ENCODE measurements at places on chromosomes 6 and 20.

- peaks cover 7% of the 10 kb centered on the region for H3K4me1 ChIP-seq
- no peaks in the 10 kb centered on the region for H3K27me3 ChIP-seq
- H3K4me3 ChIP-seq: peak overlapping the region; percentile 100
- peak; percentile 76 for DNase-seq
- H3K27ac ChIP-seq: no peak overlapping the region
- H3K36me3 ChIP-seq: peaks cover 7% of the 10 kb centered on the region
Observed at GRCh38 chr20:58308680-58309527, 611 bp upstream of the RAB22A start.

GRCh38 chr20:57910716-57911115 lies 200.9 kb upstream of the PMEPA1 start:
- H3K36me3 ChIP-seq: no peaks in the 10 kb centered on the region
- no peak overlapping the region for H3K4me3 ChIP-seq
- H3K27ac ChIP-seq: no peak overlapping the region
- no peaks in the 10 kb centered on the region for H3K27me3 ChIP-seq
- no peak for DNase-seq
- H3K4me1 ChIP-seq: no peaks in the 10 kb centered on the region

GRCh38 chr6:111068866-111069234 lies 18.5 kb upstream of the SLC16A10 start:
- H3K27ac ChIP-seq: no peak overlapping the region
- H3K4me3 ChIP-seq: no peak overlapping the region
- peaks cover 4% of the 10 kb centered on the region for H3K27me3 ChIP-seq
- H3K36me3 ChIP-seq: no peaks in the 10 kb centered on the region
- no peaks in the 10 kb centered on the region for H3K4me1 ChIP-seq

- H3K4me1 ChIP-seq: no peaks in the 10 kb centered on the region
- H3K27ac ChIP-seq: no peak overlapping the region
- H3K4me3 ChIP-seq: no peak overlapping the region
- H3K27me3 ChIP-seq: no peaks in the 10 kb centered on the region
- H3K36me3 ChIP-seq: no peaks in the 10 kb centered on the region
Observed at GRCh38 chr20:34145280-34145819, 33.3 kb upstream of the EIF2S2 start.

Measured in neural progenitor cell (in vitro differentiated cells).